ENCODE measurements at places on chromosomes 7 and 10. TPM values are rescaled to one million over a fixed set of nuclear protein-coding genes. Genes with fewer than 3 reads are reported as not detected.

- peak within 1 kb of the TSS; percentile 76 for H3K4me3 ChIP-seq
- H3K36me3 ChIP-seq, result no peaks in the 10 kb centered on the region
- H3K4me1 ChIP-seq, result peaks cover 24% of the 10 kb centered on the region
- DNase-seq, result peak; percentile 57
Observed at GRCh38 chr10:77637532-77638320, at the start of gene KCNMA1. Gene KCNMA1 (minus strand): TSS chr10:77637808.

GRCh38 chr10:19762026-19762425, 54.2 kb upstream of the PLXDC2 start:
- H3K36me3 ChIP-seq, result no peaks in the 10 kb centered on the region
- H3K27ac ChIP-seq, result no peak overlapping the region
- DNase-seq, result no peak

GRCh38 chr7:92246360-92247101, 757 bp downstream of the ANKIB1 start:
- peak overlapping the region; percentile 86 for H3K27ac ChIP-seq
- peaks cover 31% of the 10 kb centered on the region for H3K4me1 ChIP-seq
- no peak for DNase-seq
- peak overlapping the region; percentile 86 for H3K4me3 ChIP-seq
- H3K27me3 ChIP-seq, result no peaks in the 10 kb centered on the region
- no peaks in the 10 kb centered on the region for H3K36me3 ChIP-seq

DNA sequence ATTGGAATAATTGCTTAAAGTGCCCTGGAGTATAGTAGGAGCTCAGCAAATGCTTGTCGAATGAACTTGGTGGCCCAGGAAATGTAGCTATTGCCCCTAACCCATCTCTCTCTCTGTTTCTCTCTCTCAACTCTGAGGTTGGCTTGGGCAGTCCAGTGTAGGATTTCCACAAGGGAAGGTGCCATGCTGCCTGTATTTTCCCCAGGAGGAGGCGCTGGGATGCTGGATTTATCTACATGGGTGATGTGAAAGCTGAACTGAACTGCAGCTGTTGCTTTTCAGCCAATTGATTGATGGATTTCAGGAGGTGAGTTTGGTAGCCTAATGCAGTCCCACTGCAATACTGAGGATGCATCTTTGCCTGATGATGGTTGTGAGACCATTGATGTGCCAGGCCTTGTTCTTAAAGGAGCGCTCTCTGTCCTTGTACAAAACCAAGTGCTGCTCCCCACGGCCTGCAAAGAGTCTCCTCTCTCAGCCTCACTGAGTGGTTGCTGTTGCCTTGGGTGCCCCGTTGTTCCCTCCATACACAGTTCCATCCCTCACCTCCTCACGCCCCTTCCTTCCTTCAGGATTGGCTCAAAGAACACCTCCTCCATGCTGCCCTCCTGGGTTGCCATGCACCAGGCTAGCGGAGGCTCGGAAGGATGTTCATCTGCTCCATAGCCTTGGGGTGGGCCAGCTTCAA, 200.6 kb downstream of the GLRX3 start:
- no peaks in the 10 kb centered on the region for H3K27me3 ChIP-seq
- no peak for DNase-seq
- no peak overlapping the region for H3K4me3 ChIP-seq
- peaks cover 8% of the 10 kb centered on the region for H3K4me1 ChIP-seq
- no peaks in the 10 kb centered on the region for H3K36me3 ChIP-seq
- no peak overlapping the region for H3K27ac ChIP-seq

- H3K27me3 ChIP-seq, result no peaks in the 10 kb centered on the region
- H3K36me3 ChIP-seq, result no peaks in the 10 kb centered on the region
- peak; percentile 43 for DNase-seq
- H3K4me3 ChIP-seq, result peak overlapping the region; percentile 93
Observed at GRCh38 chr10:113680190-113681111, 739 bp downstream of the CASP7 start.

GRCh38 chr10:77159538-77160110, 478.0 kb downstream of the KCNMA1 start:
- H3K27ac ChIP-seq, result no peak overlapping the region
- DNase-seq, result no peak
- H3K36me3 ChIP-seq, result no peaks in the 10 kb centered on the region
- no peaks in the 10 kb centered on the region for H3K27me3 ChIP-seq

GRCh38 chr7:144812379-144813283, 23.2 kb downstream of the TPK1 start:
- peaks cover 16% of the 10 kb centered on the region for H3K4me1 ChIP-seq
- no peaks in the 10 kb centered on the region for H3K36me3 ChIP-seq
- no peak overlapping the region for H3K4me3 ChIP-seq
- no peaks in the 10 kb centered on the region for H3K27me3 ChIP-seq
- peak overlapping the region; percentile 22 for H3K27ac ChIP-seq

GRCh38 chr7:44056681-44057080, 8.7 kb downstream of the PGAM2 start:
- H3K4me3 ChIP-seq, result no peak overlapping the region
- peaks cover 9% of the 10 kb centered on the region for H3K4me1 ChIP-seq
- no peak overlapping the region for H3K27ac ChIP-seq
- H3K27me3 ChIP-seq, result no peaks in the 10 kb centered on the region
- no peaks in the 10 kb centered on the region for H3K36me3 ChIP-seq

- no peaks in the 10 kb centered on the region for H3K36me3 ChIP-seq
- no peaks in the 10 kb centered on the region for H3K27me3 ChIP-seq
- peaks cover 16% of the 10 kb centered on the region for H3K4me1 ChIP-seq
- no peak overlapping the region for H3K4me3 ChIP-seq
Observed at GRCh38 chr10:99682752-99683151, 23.4 kb downstream of the ENTPD7 start.

GRCh38 chr7:131034166-131034881, 293.4 kb upstream of the MKLN1 start:
- no peak for DNase-seq
- H3K4me1 ChIP-seq, result peaks cover 93% of the 10 kb centered on the region
- H3K4me3 ChIP-seq, result no peak overlapping the region
- peak overlapping the region; percentile 72 for H3K27ac ChIP-seq
- no peaks in the 10 kb centered on the region for H3K36me3 ChIP-seq

DNA sequence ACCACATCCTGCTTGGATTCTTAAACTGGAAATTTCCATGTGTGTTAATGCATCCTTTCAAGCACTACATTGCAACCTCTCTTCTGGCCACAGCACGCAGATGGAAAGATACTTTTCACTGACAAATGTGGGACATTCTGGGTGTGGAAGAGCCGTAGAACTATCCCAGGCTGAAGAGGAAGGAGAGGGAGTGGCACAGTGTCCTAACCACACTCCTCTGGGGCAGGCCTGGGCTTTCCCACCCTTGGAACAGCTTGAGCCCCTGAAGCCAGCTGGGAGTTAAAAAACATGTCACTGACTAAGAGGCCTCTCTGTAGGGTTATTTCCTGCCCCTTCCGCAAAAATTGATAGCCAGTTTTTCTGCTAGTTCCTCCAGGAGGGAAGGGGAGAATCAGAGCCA, 34.0 kb upstream of the DNMBP start:
- no peak overlapping the region for H3K4me3 ChIP-seq
- peaks cover 12% of the 10 kb centered on the region for H3K4me1 ChIP-seq
- no peaks in the 10 kb centered on the region for H3K36me3 ChIP-seq

GRCh38 chr10:62597226-62597625, 207.3 kb upstream of the ADO start:
- no peak for DNase-seq
- no peak overlapping the region for H3K27ac ChIP-seq
- no peaks in the 10 kb centered on the region for H3K36me3 ChIP-seq
- H3K27me3 ChIP-seq, result no peaks in the 10 kb centered on the region

DNA sequence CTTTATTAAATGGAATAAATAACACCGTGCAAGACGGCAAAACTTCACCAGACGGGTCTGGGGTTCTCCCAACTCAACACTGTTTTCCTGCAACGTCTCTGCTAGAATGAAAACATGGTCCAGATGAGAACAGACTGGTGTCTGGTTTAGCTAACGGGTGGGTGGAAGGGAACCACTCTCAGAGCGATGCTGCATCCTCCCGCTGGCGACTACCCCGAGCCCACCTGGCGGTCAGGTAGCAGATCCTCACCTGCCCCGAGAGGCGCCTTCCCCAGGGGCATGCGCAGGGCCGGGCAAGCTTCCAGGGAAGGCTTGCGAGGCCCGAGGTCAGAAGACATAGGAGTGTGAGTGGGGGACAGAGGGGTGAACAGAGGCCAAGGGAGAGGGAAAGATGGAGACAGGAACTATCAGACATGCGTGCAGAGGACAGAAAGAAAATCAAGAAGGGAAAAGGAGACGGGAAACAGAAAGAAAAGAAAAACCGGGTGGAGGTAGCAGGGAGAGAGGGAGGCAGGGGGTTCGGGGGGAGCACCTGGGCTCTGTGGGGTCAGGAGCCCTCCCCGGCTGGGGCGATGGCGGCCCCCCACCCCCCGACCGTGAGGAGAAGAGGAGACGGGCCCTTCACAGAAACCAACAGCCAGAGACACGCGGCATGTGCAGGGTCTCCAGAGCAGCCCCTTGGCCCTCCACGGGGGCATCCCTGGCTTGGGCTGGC, 222.0 kb downstream of the MAD1L1 start:
- no peak overlapping the region for H3K4me3 ChIP-seq
- H3K27ac ChIP-seq, result no peak overlapping the region
- H3K4me1 ChIP-seq, result peaks cover 17% of the 10 kb centered on the region
- peak; percentile 8 for DNase-seq

- no peaks in the 10 kb centered on the region for H3K36me3 ChIP-seq
- H3K4me1 ChIP-seq, result no peaks in the 10 kb centered on the region
- DNase-seq, result no peak
- H3K27ac ChIP-seq, result no peak overlapping the region
- no peaks in the 10 kb centered on the region for H3K27me3 ChIP-seq
- no peak overlapping the region for H3K4me3 ChIP-seq
Observed at GRCh38 chr7:96786998-96787395, 77.4 kb upstream of the SEM1 start.

- H3K4me1 ChIP-seq, result no peaks in the 10 kb centered on the region
- no peak overlapping the region for H3K27ac ChIP-seq
- H3K4me3 ChIP-seq, result no peak overlapping the region
- DNase-seq, result no peak
- no peaks in the 10 kb centered on the region for H3K36me3 ChIP-seq
Observed at GRCh38 chr7:125253452-125254190, 324.0 kb upstream of the POT1 start.

CPED1 gene
- total RNA-seq, result 35.5 TPM

UNCX gene
- total RNA-seq, result not detected

SEMA3C gene
- total RNA-seq, result 5.4 TPM

EGR2 gene
- 1.5 TPM for total RNA-seq

TRIL gene
- 0.42 TPM for total RNA-seq

NEURL1 gene
- 132 TPM for total RNA-seq

CRYGN gene
- total RNA-seq, result not detected

CPA2 gene
- total RNA-seq, result not detected

WDR11 gene
- 22.8 TPM for total RNA-seq

FAM20C gene
- 35.3 TPM for total RNA-seq
